ENCODE measurements at places on chromosomes 2 and 18. TPM values are rescaled to one million over a fixed set of nuclear protein-coding genes. Genes with fewer than 3 reads are reported as not detected.

Gene ZC3H6
- total RNA-seq: 4.7 TPM

Gene PLEKHM3
- 20.9 TPM for total RNA-seq

Gene ADCYAP1
- under 0.01 TPM for total RNA-seq

Gene IL36A
- total RNA-seq: not detected

Gene SLC9A4
- not detected for total RNA-seq

Gene DNAJC5G
- total RNA-seq: under 0.01 TPM

Gene ITGA6
- 83.5 TPM for total RNA-seq

Gene RESP18
- not detected for total RNA-seq

Gene SEPTIN10
- total RNA-seq: 109 TPM

Gene SERPINB4
- not detected for total RNA-seq

Gene PROKR1
- total RNA-seq: 0.52 TPM

Gene POTEC
- total RNA-seq: not detected

Gene ANO7
- total RNA-seq: not detected

Gene POMC
- 4.2 TPM for total RNA-seq

Gene FAM110C
- under 0.01 TPM for total RNA-seq

Gene ALPI
- total RNA-seq: not detected

Gene OXER1
- under 0.01 TPM for total RNA-seq
